Left cardiac atrium (tissue), 4 donors: ENCODE measurements at places on chromosomes 6 and 20. TPM values are rescaled to one million over a fixed set of nuclear protein-coding genes. Genes with fewer than 3 reads are reported as not detected.

The CCDC167 gene
- 19.5 TPM for total RNA-seq

The PLEKHG1 gene
- 9.3 TPM for total RNA-seq

The TXLNB gene
- 60.4 TPM for total RNA-seq

- DNase-seq, result no peak
These were observed at the start of gene RNF182 for GRCh38 chr6:13924949-13925881. Gene RNF182, plus strand, starts transcription at chr6:13924952. Its CDS starts 52,168 bp downstream, at chr6:13977120.

- DNase-seq, result no peak
These were observed 647.7 kb downstream of the C6orf118 start for GRCh38 chr6:164661716-164662115.

DNA sequence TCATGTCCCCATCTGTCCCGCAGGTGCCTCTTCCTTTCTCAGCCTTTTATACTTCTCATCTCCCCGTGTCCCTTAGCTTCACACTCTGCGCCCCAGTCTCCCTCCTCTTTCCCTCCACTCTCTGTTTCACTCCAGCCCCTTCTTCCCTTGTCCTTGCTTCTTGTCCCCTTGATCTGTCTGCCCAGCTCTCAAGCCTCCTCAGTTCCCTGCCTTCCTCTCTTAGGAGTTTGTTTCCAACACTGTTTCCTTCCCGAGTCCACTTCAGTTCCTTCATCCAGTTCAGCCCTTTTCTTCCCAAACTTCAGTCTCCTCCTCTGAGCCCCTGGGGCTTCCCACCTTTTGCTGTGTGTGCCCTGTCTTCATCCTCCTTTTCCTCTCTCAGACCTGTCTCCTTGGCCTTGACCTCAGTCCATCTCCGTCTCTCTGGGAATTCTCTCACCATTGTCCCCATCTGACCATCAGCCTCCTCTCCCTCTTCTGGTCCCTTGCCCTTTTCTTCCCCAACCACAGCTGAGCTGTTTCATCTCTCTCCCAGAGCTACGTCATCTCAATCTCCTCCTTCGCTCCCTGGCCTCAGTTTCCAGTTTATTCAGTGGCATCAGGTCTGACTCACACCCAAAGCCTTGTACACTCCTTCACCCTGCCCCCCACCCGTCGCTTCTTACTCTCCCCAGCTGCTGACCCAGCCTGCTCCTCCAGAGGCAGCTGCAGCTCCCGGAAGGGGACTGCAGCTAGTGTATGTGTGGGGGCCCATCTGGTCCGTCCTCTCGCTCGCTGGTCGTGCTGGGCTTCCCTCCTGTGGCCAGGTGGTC lies 2.7 kb upstream of the DDR1 start:
- no peak for DNase-seq

DNA sequence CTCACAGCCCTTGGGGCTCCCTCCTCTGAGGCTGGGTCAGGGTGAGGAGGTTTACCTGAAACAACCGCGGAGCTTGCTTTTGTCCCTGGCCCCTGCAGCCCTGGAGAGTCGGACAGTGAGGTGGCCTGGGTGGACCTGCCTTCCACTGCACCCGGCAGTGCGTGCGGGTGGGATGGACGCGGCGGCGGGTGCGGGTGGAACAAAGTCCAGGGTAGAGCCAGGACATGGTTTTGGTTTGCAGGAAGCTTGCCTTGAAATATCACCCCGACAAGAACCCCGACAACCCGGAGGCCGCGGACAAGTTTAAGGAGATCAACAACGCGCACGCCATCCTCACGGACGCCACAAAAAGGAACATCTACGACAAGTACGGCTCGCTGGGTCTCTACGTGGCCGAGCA lies 27.1 kb downstream of the UCKL1 start:
- no peak for DNase-seq
